ENCODE measurements at places on chromosomes 12 and 14. TPM values are rescaled to one million over a fixed set of nuclear protein-coding genes. Genes with fewer than 3 reads are reported as not detected.

DNA sequence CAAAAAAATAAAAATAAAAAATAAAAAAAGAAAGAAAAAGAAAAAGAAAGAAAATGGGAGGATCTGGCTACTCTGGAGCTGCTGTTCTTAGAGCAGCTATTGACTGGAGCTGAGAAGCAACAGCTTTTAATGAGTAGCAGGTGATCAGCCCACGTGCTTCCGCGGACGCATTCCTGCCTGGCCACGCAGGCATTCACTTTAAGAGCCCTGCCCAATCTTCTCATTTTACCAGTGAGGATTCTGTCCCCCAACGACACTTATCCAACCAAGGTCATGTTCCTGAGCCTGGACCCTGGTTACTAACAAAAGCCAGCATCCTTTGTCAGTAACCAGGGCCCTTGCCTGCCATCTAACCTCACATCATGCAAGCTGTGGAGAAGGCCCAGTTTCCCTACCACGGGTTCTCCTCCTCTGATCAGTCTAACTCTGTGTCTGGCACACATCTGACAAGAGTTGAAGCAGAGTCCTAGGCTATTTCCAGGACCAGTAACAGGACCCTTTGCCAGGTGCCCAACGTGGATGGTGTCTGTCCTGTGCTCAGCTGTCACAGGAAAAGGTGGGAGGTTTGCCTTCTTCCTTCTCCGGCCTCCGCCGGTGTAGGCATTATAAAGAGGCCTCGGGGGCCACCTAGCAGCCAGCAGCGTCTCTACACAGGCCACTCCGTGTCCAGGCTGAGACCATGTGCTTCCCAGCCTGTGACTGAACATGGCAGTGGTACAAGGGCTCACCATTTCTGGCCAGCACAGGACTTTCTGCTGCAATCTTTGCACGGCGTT is 60.9 kb upstream of the GPATCH2L start:
- H3K4me1 ChIP-seq, result no peaks in the 10 kb centered on the region
- DNase-seq, result no peak
- no peaks in the 10 kb centered on the region for H3K36me3 ChIP-seq

DNA sequence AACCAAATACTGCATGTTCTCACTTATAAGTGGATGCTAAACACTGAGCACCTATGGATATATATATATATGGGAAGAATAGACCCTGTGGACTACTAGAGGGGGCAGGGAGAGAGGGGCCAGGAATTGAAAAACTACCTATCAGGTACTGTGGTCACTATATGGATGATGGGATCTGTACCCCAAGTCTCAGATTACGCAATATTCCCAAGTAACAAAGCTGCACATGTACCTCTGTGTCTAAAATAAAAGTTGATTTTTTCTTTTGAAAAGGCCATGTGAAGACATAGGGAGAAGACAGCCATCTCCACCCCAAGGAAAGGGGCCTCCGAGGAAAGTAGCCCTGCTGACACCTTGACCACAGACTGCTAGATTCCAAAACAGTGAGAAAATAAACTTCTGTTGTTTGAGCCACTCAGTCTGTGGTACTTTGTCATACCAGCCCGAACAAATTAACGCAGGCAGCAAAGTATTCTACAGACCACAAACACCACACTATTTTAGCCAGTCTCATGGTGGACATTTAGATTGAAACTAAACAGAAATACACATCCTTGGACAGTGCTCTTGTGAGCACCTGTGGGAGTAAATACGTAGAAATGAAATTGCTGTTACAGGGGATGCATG is 197.1 kb downstream of the EFCAB11 start:
- H3K27me3 ChIP-seq, result no peaks in the 10 kb centered on the region
- DNase-seq, result no peak
- H3K27ac ChIP-seq, result no peak overlapping the region
- no peak overlapping the region for H3K4me3 ChIP-seq

DNA sequence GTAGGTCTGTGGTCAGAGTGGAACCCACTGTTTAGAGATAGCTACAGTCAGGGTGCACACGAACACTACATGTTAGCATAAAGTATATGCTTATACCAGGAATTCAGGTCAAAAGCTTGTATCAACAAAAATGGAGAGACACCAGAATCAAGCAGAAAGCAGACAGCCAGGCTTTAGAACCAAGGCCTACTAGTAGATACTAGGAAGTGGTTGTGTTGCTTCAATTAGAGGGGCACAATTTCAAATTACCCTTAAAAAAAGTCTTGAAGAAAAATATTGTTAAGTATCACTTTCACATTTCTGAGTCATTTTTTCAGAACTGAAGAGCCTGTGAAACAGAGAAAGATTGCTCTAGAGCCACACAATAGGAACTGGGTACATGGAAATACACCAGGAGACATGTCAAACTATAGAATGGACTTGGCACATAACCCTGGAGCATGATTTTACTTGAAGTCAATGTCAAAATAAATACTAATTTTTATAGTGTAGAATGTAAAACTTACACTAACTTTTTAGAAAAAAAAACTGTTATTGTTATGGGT is 41.6 kb downstream of the LRRC9 start:
- no peaks in the 10 kb centered on the region for H3K27me3 ChIP-seq
- no peaks in the 10 kb centered on the region for H3K36me3 ChIP-seq
- no peak for DNase-seq
- H3K27ac ChIP-seq, result no peak overlapping the region

- H3K27ac ChIP-seq, result no peak overlapping the region
- no peak overlapping the region for H3K4me3 ChIP-seq
- no peaks in the 10 kb centered on the region for H3K4me1 ChIP-seq
These were observed 168.7 kb downstream of the CFAP54 start for GRCh38 chr12:96658075-96658474.

- H3K27ac ChIP-seq, result no peak overlapping the region
- no peaks in the 10 kb centered on the region for H3K4me1 ChIP-seq
- no peaks in the 10 kb centered on the region for H3K36me3 ChIP-seq
- DNase-seq, result no peak
- H3K4me3 ChIP-seq, result no peak overlapping the region
These were observed 111.4 kb downstream of the DACT1 start for GRCh38 chr14:58749066-58749669.

DNA sequence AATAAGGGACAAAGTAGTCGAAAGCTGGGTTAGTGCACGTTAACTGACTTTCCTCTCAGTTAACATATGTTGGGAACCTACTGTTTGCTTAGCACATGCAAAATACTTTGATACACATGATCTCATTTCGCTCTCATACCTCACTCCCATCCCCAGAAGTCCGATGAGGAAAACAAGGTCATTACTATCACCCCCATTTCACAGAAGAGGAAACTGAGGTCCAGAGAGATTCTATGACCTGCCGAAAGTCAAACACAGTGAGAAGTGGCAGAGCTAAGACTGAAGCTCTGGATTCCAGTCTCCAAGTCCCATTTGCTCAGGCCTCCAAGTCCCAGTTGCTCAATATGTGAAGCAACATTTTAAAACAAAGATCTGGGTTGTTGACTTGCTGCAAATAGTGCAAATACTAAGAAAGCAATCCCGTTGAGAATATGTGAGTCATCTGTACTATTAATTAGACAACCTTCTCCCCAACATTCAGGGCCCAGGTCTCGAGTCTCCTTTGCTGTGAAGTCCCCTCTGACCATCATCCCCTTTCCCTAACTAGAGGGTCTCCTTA is 170.6 kb upstream of the PWP1 start:
- no peaks in the 10 kb centered on the region for H3K36me3 ChIP-seq
- no peak overlapping the region for H3K4me3 ChIP-seq
- H3K27ac ChIP-seq, result no peak overlapping the region

The TSPAN11 gene
- 14.1 TPM for total RNA-seq
